ENCODE measurements at places on chromosomes 3 and 15. TPM values are rescaled to one million over a fixed set of nuclear protein-coding genes. Genes with fewer than 3 reads are reported as not detected.

Gene CP
- total RNA-seq = 0.51 TPM

Gene RTP3
- not detected for total RNA-seq

Gene GOLGA6L7
- not detected for total RNA-seq

Gene PLSCR4
- 51.2 TPM for total RNA-seq

Gene ARGFX
- total RNA-seq = not detected

DNA sequence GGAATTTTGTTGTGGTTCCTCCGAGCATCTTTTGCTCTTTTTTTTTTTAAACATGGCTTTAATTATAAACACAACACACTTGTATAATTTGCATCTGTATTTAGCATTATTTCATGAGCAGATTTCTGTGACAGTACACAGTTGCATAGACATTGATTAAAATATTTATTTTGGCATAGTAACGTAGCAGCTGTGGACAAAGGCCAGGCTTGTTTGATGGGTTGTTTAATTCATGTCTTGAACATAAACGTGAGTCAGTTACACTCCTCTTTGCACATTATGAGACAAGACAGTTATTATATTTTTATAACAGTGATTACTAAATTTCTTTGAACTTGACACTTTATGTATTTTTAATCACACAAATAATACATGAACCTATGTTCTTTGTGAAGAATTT is 182.5 kb downstream of the CACNA2D3 start:
- H3K4me3 ChIP-seq = no peak overlapping the region
- H3K27me3 ChIP-seq = no peaks in the 10 kb centered on the region
- no peaks in the 10 kb centered on the region for H3K36me3 ChIP-seq
- no peak overlapping the region for H3K27ac ChIP-seq
- no peaks in the 10 kb centered on the region for H3K4me1 ChIP-seq

DNA sequence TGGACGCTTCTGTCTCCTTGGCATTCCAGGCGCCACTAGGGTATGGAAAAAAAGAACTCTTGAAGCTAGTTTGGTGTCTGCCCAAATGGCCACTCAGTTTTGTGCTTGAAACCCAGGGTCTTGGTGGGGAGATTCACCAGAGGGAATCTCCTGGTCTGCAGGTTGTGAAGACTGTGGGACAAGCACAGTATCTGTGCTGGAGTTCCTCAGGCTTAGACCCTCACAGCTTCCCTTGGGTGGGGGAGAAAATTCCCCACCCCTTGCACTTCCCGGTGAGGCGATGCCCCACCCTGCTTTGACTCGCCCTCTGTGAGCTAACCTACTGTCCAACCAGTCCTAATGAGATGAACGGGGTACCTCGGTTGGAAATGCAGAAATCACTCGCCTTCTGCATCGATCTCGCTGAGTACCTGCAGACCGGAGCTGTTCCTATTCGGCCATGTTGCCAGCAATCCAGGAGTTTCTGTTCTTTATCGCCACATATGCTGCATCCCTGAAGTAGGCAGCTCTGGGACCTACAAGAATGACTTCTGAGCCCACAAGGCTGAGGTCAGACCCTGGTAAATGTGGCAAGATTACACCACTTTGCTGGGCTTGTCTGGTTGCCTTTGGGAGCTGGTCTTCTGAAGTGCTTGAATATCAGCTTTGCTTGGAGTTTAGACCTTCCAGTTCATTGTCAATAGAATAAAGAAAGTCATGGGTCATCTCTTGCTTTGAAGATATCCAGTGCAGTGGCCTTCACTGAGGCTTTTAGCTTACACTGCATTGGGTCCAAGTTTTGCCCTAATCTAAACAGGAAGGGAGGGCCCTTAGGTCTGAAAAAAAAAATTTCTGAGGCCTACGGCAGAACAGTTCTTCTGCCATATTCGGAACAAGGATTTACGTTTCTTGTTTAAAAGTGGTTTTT is 51.0 kb downstream of the SLC2A2 start:
- H3K27ac ChIP-seq = no peak overlapping the region
- no peak for DNase-seq
- H3K4me1 ChIP-seq = no peaks in the 10 kb centered on the region
- no peaks in the 10 kb centered on the region for H3K27me3 ChIP-seq
- no peak overlapping the region for H3K4me3 ChIP-seq

DNA sequence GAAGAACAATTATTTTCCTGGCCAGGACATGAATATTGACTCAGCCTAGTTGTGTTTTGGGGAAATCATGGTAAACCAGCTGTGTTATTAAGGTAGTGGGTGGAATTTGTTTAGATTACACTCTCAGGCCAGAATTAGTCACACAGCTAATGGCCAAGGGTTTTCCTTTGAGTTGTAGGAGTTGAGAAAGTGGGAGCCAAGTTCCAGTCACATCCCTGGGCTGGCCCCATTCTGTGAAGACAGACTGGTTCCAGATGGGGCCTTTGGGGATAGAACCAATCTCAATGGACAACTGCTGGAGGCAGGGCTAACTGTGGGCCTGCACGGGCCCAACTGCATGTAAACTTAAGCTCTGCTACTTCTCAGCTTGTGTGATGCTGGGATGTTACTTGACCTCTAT is 1.4 kb upstream of the RASL12 start:
- DNase-seq = peak; percentile 97
- H3K4me1 ChIP-seq = peaks cover 35% of the 10 kb centered on the region
- no peaks in the 10 kb centered on the region for H3K36me3 ChIP-seq
- no peak overlapping the region for H3K4me3 ChIP-seq
- H3K27me3 ChIP-seq = peaks cover 19% of the 10 kb centered on the region
- H3K27ac ChIP-seq = peak overlapping the region; percentile 28

- no peak overlapping the region for H3K27ac ChIP-seq
- H3K27me3 ChIP-seq = no peaks in the 10 kb centered on the region
- H3K36me3 ChIP-seq = no peaks in the 10 kb centered on the region
- H3K4me1 ChIP-seq = peaks cover 33% of the 10 kb centered on the region
- H3K4me3 ChIP-seq = no peak overlapping the region
Observed at GRCh38 chr3:12705981-12706380, 42.1 kb upstream of the RAF1 start.

- H3K36me3 ChIP-seq = no peaks in the 10 kb centered on the region
- DNase-seq = no peak
- H3K4me3 ChIP-seq = no peak overlapping the region
- no peak overlapping the region for H3K27ac ChIP-seq
Observed at GRCh38 chr15:63499175-63499549, 5.2 kb upstream of the USP3 start.

Data from GM23248 (cell line).